Activated CD4-positive, alpha-beta T cell treated with anti-CD3 and anti-CD28 coated beads, Interleukin-2, amount 10 ng/mL, durations not matched to agents 24 days and 14 days (primary cell): ENCODE measurements at places on chromosomes 11 and 22. TPM values are rescaled to one million over a fixed set of nuclear protein-coding genes. Genes with fewer than 3 reads are reported as not detected.

DNA sequence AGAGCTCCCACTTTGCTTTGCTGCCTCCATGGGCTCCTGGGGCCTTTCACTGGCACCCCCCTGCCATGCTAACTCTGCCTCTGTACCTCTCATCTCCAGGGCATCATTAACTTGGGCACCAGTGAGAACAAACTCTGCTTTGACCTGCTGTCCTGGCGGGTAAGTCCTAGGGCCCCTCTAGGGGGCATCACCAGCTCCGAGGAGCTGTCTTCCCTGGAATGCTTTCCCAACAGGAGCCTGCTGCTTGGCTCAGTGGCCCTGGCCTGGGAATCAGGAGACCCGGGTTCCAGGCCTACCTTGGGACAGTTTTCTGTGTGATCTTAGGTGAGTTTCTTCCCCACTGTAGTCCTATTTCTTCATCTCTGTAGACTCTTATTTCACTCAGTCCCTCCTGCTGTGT lies 5.1 kb downstream of the ACCS start:
- no peak overlapping the region for H3K4me3 ChIP-seq
- no peak overlapping the region for H3K27ac ChIP-seq
- no peak for DNase-seq

DNA sequence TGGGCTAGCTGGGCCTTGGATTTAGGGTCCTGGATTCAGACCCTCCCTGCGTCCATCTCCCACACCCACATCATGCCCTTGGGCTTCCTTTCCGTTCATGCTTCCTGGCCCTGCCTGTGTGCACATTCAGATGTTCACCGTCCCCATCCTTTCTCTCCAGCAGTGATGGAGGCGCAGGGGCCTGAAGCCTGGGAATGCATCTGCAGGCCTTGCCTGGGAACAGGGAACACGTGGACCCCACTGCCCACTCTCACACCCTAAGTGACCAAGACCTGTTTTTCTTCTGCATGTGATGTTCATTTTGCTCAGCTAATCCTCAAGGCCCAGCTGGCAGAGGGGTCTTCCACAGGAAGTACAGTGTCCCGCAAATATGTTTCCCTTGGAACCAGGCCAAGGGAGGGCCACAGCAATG lies 91.6 kb upstream of the PARVA start:
- H3K4me3 ChIP-seq: no peak overlapping the region
- no peak overlapping the region for H3K27ac ChIP-seq
- no peaks in the 10 kb centered on the region for H3K27me3 ChIP-seq
- peaks cover 5% of the 10 kb centered on the region for H3K36me3 ChIP-seq
- peak; percentile 41 for DNase-seq

DNA sequence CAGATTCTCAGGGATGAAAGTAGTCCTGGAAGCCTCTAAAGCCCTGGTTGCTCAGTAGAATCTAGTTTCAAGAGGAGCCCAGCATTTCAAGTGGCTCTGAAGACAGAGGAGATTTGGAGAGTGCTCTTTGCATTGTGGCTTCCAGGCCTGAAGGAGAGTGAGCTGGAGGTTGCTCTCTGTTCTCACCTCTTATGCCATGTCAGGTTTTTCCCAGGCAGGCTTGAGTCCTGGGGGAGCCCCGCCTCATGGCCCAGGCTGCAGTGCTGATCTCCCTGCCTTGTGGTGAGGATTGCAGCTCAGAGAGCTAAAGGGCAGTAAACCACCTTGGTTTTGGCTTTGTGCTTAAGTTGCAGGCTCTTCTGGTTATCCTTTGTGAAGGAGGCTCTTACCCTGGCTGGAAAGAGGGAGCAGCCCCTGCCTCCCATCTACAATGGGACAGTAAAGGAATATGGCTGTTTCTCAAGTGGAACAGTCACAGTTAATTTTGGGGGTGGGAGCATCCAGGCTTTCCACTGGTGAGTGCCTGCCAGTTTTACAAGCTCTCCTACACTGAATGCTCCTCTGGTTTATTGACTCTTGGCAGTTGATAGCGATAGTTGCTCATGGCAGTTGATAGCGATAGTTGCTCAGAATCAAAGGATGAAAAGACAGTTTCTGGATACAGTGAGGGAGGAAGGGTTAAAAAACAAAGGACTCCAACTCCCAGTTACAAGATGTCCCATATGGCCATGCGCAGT lies 32.6 kb downstream of the RCOR2 start:
- H3K4me1 ChIP-seq: peaks cover 61% of the 10 kb centered on the region
- no peaks in the 10 kb centered on the region for H3K27me3 ChIP-seq
- peaks cover 11% of the 10 kb centered on the region for H3K36me3 ChIP-seq
- no peak overlapping the region for H3K4me3 ChIP-seq

DNA sequence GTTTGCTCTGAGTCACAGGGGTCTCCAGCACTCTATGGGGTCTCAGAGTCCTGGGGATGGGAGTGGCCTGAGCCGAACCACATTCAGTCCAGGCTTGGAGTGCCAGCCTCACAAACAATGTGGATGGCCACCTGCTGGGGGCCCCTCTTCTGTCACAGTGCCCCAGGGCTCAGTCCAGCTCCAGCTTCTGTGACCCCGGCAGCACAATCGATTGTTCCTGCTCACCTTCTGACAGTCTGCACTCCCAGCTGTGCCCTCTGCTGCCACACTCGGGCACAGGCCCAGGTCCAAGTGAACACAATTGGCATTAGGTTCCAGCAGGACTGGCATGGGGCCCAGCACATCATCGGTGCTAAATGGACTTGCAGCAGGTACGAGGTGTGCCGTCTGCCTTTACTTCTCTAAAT lies 84.8 kb downstream of the TP53I11 start:
- H3K36me3 ChIP-seq: peaks cover 8% of the 10 kb centered on the region
- peaks cover 53% of the 10 kb centered on the region for H3K27me3 ChIP-seq
- H3K4me3 ChIP-seq: no peak overlapping the region
- DNase-seq: no peak

GRCh38 chr11:65211293-65212105 lies 29.8 kb downstream of the CAPN1 start:
- peaks cover 24% of the 10 kb centered on the region for H3K36me3 ChIP-seq
- peaks cover 20% of the 10 kb centered on the region for H3K4me1 ChIP-seq
- DNase-seq: no peak

DNA sequence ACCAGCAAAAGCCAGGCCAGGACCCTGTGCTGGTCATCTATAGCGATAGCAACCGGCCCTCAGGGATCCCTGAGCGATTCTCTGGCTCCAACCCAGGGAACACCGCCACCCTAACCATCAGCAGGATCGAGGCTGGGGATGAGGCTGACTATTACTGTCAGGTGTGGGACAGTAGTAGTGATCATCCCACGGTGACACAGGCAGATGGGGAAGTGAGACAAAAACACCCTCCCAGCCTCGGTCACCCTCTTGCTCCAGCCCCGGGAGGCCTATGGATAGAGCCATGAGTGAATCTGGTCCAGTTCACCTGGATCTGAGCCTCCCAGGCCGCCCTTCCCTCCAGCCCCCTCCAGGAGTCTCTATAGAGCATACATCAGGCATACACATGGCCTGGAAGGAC lies 115.2 kb upstream of the IGLL5 start:
- DNase-seq: no peak
- no peaks in the 10 kb centered on the region for H3K4me1 ChIP-seq
- H3K27ac ChIP-seq: no peak overlapping the region
- no peaks in the 10 kb centered on the region for H3K36me3 ChIP-seq
- no peak overlapping the region for H3K4me3 ChIP-seq
- peaks cover 30% of the 10 kb centered on the region for H3K27me3 ChIP-seq

DNA sequence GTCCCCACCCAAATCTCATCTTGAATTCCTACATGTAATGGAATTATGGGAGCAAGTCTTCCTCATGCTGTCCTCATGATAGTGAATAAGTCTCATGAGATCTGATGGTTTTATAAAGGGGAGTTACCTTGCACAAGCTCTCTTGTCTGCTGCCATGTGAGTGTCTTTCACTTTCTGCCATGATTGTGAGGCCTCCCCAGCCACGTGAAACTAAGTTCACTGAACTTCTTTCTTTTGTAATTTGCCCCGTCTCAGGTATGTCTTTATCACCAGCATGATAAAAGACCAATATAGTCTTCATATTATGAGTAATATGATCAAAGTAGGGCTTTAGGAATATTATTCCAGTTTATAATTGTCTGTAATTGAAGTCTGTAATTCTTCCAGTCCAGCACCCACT lies 86.3 kb upstream of the ANO5 start:
- H3K36me3 ChIP-seq: no peaks in the 10 kb centered on the region
- no peaks in the 10 kb centered on the region for H3K27me3 ChIP-seq
- no peak overlapping the region for H3K27ac ChIP-seq
- H3K4me3 ChIP-seq: no peak overlapping the region
- no peaks in the 10 kb centered on the region for H3K4me1 ChIP-seq

The CNIH2 gene
- total RNA-seq: 1.0 and 2.7 TPM in 2 replicates

DNA sequence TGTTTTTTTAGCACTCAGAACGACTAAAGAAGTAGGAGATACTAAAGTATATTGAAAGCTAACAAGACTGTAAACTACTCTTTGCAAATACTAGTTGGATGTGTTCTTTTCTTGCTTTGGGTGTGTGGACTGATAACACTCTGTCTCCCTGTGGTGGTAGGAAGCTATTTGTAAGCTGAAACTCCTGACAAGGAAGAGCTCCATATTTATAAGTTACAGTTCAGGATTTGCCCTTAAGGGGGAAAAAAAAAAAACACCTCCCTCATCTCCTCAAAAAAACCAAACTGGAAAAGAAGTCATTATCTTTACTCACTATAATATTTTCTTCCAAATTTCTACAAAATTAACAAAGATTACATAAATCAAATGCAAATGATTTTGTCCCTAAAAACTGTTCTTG lies 94.9 kb downstream of the LARGE2 start:
- H3K27me3 ChIP-seq: no peaks in the 10 kb centered on the region
- no peak overlapping the region for H3K27ac ChIP-seq
- no peak for DNase-seq
- peaks cover 7% of the 10 kb centered on the region for H3K36me3 ChIP-seq
- H3K4me1 ChIP-seq: no peaks in the 10 kb centered on the region
